ENCODE measurements at places on chromosomes 16 and 17.
A peak's percentile ranks its signal among the peaks of the same experiment; 100 is the strongest.

GRCh38 chr17:7880076-7880868 is 8.3 kb upstream of the CHD3 start:
- no peak for DNase-seq

GRCh38 chr16:31404353-31405064 is 11.4 kb downstream of the ITGAD start:
- no peak for DNase-seq

GRCh38 chr17:48254896-48255295 is 147.3 kb downstream of the SNX11 start:
- DNase-seq = no peak

GRCh38 chr17:45135978-45136791 is 698 bp downstream of the ACBD4 start:
- DNase-seq = no peak

DNA sequence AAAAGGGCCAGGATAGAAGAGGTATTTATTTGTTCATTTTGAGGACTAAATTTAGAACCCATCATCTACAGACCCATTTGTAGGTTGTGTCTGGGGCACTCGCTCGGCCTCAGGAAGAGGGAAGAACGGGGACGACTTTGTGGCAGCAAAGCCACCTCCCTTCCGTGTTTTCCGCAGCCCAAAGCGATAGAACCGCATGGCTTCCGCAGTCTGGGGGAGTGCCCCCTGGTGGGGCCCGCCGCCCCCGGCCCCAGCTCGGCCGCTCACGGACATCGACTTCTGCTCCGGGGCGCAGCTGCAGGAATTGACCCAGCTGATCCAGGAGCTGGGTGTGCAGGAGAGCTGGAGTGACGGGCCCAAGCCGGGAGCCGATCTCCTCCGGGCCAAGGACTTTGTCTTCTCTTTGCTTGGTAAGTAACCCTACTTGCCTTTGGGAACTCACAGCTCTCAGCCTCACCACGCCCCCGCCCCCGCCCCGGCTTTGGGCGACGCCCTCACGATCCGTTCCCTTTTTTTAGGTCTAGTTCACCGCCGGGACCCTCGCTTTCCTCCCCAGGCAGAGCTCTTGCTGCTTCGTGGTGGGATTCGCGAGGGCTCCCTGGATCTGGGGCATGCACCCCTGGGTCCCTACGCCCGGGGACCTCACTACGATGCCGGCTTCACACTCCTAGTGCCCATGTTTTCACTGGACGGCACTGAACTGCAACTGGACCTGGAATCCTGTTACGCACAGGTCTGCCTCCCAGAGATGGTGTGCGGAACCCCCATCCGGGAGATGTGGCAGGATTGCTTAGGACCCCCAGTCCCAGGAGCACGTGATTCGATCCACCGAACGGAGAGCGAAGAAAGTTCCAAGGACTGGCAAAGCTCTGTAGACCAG is 681 bp downstream of the TMEM102 start:
- peak; percentile 38 for DNase-seq

DNA sequence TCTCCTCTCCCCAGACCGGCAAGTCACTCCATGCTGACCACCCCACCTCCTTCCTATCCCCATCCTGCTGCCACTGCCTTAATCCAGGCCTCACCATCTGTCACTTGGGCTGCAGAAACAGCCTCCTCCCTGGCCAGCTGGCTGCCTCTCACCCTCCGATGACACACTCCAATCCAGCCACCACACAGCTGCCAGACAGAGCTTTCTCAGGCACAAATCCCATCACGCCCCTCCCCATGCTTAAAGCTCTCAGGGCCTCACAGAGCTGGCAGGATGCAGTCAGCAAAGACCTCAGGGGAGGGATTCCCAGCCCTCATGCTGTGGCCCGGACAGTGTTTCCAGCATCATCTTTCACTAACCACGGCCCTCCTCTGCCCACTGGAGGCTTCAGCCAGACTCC is 13.7 kb downstream of the CAMKK1 start:
- DNase-seq = no peak

GRCh38 chr17:34781571-34782108 is 179.6 kb downstream of the CCT6B start:
- no peak for DNase-seq

GRCh38 chr16:81335669-81336068 is 20.9 kb downstream of the GAN start:
- DNase-seq = no peak
